ENCODE measurements at places on chromosomes 4 and X. TPM values are rescaled to one million over a fixed set of nuclear protein-coding genes. Genes with fewer than 3 reads are reported as not detected.
A peak's percentile ranks its signal among the peaks of the same experiment; 100 is the strongest.

CLDN22 gene
- not detected for polyA plus RNA-seq

- DNase-seq: no peak
Measured at GRCh38 chr4:53713296-53713695, 122.0 kb upstream of the LNX1 start.

- no peak for DNase-seq
Measured at GRCh38 chr4:168387091-168387490, 68.5 kb upstream of the DDX60 start.

SPON2 gene
- 0.11 TPM for polyA plus RNA-seq

SPANXA1 gene
- not detected for polyA plus RNA-seq

GRCh38 chrX:121011254-121011653, 25.7 kb upstream of the CT47A1 start:
- no peak for DNase-seq

HSD17B13 gene
- not detected for polyA plus RNA-seq

DNA sequence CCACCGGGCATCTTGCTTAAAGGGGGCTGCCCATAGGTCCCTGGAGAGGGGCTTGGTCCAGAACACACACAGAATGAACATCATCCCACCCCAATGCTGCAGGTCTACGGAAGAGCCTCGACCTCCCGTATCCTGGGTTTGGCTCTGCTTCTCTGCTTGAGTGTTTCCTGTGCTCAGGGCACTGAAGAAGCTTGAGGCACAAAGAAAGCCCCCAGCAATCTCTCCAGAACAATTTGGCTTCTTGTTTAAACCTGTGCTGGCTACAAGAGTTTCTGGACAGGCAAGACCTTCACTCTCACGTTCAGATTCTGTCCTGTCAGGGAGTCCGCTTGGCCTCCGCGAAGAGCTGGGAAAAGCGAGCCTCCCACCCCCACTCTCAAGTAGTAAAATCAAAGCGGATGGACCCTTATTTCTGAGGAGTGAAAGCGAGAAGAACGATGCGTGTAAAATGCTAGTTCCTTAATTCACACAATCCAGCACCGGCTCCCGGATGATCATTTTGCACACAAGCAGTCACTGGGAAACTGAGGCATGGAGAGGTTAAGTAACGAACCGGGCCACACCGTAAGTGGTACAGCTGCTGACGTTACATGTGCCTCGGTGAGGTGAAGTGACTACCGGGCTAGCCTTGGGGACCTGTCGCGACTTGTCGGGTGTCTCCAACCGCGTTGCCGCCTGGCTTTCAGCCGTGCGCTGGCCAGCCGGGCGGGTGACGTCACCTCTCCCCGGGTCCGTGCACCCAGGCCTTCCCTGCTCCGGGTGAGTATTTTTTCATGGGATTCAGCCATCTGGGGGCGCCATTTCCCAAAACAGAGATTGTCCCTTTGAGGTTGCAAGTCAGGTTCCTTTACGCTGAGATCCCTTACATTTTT, 3.1 kb upstream of the SFRP2 start:
- DNase-seq: peak; percentile 67

DNA sequence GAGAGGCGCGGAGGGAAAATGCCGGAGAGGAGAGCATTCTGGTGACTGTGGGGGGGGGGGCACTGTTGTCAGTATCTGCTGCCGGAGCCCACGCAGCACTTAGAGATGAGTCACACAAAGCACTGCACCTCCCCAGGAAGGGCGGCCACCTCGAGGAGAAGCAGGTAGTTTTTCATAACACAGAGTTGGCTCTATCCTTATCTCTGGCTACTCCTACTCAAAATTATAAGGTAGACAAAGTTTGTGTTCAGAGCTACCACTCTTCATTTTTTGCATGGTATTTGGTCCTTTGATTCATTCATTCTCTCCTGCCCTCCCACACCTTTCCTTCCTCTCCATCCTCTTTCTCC, 76.2 kb upstream of the SCOC start:
- peak; percentile 54 for DNase-seq

RUFY3 gene
- polyA plus RNA-seq: 7.0 TPM

GRCh38 chr4:158018221-158018830, 154.5 kb downstream of the GASK1B start:
- no peak for DNase-seq

DNA sequence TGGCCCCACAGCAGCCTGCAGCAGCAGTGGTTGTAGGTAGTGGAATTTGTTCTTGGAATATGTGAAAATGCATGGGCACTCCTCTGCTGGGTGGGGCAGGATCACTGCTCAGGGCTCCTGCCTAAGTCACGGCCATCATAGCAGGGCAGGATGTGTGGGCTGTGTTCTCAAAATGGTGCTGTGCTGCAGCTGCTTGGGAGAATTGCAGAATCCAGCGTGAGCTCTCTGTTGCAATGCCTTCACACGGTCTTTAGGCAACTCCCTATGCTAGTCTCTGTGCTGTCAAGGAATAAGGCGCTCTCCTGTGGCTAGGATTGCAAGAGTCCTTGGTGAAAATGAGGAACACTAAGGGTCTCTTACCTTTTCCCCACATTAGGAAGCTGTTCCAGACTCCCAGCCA, 42.9 kb downstream of the F8 start:
- no peak for DNase-seq

CXCL6 gene
- 0.06 TPM for polyA plus RNA-seq

DNA sequence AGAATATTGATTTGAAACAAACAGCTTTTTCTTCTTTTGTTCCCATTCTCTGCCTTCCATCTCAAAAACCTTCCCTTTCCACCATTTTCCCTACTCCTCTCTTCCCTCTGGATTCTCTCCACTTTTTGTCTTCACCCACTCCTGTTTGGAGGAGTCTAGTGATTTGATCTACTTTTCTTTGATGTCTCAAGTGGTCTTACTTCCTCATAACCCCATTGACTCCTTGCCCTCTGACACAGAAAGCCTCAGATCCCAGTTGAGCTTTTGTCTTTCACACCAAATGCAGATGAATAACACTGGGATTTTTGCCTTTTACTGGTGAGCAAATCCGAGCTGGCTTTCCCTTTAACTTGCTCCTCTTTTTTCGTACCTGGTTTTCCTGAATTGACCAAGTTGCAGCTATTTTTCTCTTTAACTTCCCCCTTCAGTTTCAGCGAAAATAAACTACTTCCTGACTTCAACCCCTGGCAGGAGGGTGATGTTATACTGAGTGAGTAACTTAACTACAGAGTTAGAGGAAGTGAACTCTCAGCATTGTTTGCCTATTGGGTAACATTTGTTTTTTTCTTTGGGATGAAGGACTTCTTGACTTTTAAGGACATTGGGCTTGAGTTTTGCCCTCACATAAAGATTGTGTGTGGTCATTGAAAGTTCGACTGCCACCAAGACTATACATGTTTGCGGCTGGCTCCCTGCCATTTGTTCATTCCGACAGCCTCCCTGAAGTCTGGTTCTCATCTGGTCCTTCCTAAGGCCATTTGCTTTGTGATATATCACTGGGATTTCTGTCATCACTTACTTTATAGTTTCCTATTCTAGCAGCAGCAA, 392.8 kb upstream of the NR3C2 start:
- peak; percentile 40 for DNase-seq

DNA sequence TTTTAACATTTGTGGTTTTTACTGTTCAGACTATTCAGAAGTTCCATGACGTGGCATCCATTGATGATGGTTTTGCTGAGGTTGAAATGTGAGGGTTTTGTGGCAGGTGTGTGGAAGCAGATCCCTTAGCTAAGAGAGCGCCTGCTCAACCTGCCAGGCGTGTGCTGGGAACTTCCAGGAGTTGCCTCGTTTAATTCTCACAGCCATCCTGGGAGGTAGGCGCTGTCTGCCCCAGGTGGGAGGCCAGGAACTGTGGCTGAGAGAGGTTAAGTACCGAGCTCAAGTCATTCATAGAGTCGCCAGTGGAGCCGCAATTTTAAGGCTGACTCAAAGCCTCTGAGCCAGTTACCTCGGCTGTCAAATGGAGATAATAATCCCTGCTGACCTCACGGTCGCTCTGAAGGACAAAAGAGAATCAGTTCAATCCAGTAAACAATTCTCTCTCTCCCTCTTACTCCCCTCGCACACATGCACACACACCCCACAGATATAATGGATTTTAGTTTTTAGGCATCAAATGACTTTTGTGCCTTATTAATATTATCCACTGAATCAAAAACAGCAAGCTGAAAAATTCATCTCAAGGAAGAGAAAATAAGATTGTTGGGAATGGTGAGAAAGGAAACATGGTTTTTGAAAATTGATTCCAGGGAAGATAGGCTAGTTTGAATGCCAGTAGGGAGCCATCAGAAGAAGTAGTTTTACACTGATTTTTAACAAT, 171.3 kb downstream of the PTTG2 start:
- DNase-seq: peak; percentile 72

HELQ gene
- polyA plus RNA-seq: 6.3 TPM

- DNase-seq: no peak
Measured at GRCh38 chr4:172726001-172726423, 442.6 kb upstream of the GALNT7 start.

ZFYVE28 gene
- polyA plus RNA-seq: 0.95 TPM

DNA sequence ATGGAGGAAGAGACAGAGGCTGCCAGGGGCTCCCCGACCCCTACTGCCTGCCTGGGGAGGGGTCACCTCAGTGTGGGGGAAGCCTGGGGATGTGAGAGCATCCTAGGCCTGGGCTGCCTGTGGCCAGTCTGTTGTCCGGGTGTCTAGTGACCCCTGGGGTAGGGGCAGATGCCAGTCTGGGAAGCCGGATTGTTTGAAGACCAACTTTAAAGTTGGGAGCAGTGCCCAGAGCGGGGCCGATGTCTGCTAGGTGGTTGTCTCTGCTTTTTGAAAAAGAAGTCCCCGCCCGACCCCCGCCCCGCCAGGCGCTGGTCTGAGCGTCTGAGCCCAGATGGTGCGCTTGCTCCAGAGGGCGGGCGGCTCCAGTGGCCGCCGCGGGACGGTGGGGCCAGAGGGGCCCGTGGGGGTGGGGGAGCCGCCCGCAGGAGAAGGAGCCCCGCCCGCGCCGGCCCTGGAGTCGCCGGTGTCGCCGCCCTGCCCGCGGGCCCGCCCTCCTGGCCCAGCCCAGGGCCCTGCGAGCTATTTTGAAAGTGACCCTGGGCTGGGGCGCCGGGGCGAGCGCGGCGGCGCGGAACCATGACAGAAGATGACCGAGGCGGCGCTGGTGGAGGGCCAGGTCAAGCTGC, at the start of gene DOK7:
DOK7 (plus strand) TSS at position 517 of the 626 bp plus-strand sequence; CDS start at position 587, 70 bp downstream.
- no peak for DNase-seq

GRCh38 chrX:139831675-139832456, 101.0 kb downstream of the ATP11C start:
- peak; percentile 15 for DNase-seq

GRCh38 chr4:86775061-86775460, 74.1 kb downstream of the SLC10A6 start:
- DNase-seq: no peak

GRCh38 chr4:98656886-98657285, 1.5 kb downstream of the TSPAN5 start:
- no peak for DNase-seq

DNA sequence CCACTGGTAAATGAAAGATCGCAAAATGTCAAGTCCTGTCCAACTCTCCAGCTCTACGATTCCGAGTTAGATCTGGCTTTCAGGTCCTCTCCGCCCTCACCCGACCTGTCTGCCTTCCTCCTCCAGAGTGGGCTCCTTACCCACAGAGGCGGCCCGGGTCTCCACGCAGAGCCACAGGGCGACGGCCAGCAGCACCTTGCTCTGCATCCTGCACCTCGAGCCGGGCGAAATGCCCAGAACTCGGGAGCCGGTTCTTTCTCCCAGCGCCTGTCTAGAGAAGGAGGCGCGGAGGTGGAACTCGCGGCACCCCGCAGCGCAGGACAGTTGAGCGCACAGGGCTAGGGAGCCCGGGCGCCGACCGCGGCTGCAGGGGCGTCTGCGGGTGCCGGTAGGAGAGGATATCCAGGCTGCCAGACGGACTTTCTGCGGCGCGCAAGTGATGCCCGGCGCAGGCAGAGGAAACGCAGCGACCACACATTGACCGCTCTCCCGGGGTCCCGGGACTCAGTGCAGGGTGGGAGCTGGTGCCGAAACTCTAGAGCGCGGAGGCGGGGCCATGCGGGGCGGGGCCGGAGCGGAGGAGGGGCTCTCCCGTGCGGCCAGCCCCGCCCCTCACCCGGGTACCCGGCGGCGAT, at the start of gene KDR:
KDR (minus strand) TSS at position 509 of the 635 bp plus-strand sequence; CDS start at position 207, 302 bp downstream.
- DNase-seq: peak; percentile 12

PABPC1L2A gene
- polyA plus RNA-seq: not detected

DNA sequence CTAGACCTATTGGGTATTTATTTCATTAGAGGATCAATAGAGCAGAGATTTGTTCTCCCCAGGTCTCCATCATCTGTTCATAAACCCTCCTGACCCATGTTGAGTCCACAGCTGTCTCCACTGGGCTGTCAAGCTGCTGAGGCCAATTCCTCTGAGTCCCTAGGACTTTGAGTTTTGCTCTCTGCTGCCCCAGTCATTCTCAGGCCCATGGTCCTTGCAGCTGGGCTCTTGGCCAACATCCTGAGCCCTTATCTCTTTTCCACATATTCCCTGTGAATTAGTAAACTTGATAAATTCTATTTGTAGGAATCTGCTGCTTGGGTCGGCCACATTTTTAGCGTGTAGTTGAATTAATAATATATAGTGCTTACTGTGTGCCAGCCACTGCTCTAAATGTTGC, 41.9 kb downstream of the FHL1 start:
- no peak for DNase-seq

DNA sequence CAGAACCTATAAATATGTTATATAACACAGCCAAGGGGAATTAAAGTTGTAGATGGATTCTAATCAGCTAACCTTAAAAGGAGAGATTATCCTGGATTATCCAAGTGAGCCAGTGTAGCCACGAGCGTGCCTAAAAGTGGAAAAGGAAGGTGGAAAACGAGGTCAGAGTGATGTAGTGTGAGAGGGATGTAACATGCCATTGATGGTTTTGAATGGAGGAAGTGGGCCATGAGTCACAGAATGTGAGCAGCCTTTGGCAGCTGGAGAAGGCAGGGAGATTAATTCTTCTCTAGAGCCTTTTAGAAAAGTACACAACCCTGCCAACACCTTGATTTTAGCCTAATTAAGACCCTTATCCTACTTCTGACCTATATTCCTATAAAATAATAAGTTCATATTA, 149.1 kb downstream of the SLC39A8 start:
- peak; percentile 37 for DNase-seq

GRCh38 chr4:183801457-183802165, 103.5 kb upstream of the STOX2 start:
- no peak for DNase-seq

DNA sequence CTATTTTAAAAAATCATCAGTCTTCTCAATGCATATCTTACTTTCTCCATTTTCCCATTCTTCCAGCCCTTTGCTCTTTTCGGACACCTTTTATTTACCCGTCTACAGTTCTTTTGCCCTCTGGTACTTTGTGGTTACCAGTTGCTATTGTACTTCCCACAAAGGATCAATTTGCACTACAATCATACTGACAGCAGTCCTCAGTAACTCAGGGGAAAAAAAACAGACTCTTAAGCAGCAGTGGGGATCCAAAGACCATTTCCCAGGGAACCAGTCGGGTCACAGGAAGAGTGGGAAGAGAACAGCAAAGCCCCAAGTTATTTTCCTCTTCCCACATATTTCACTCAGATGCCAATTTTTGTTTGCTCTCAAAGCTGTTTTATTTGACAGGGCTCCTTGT, 23.1 kb downstream of the DMD start:
- no peak for DNase-seq

PF4V1 gene
- polyA plus RNA-seq: not detected

TBC1D9 gene
- 12.8 TPM for polyA plus RNA-seq

NLGN4X gene
- 0.15 TPM for polyA plus RNA-seq

AKAP14 gene
- not detected for polyA plus RNA-seq

- DNase-seq: no peak
Measured at GRCh38 chrX:16992445-16992844, 46.0 kb downstream of the REPS2 start.

F11 gene
- polyA plus RNA-seq: not detected

GRCh38 chr4:78774417-78774816, 1.7 kb upstream of the BMP2K start:
- DNase-seq: no peak

ADGRL3 gene
- polyA plus RNA-seq: 0.10 TPM

GRCh38 chr4:78312989-78313753, 238.4 kb upstream of the ANXA3 start:
- DNase-seq: no peak

CXCL1 gene
- 25.3 TPM for polyA plus RNA-seq

Data from mammary epithelial cell (primary cell).